ENCODE measurements at places on chromosomes 7 and 10. TPM values are rescaled to one million over a fixed set of nuclear protein-coding genes. Genes with fewer than 3 reads are reported as not detected.

The ELN gene
- 0.17 TPM for total RNA-seq

The SLC39A12 gene
- total RNA-seq, result not detected

The OR9A2 gene
- total RNA-seq, result not detected

The GLI3 gene
- 0.07 TPM for total RNA-seq

The SORCS3 gene
- not detected for total RNA-seq

The ZDHHC4 gene
- 59.3 TPM for total RNA-seq
